Glutamatergic neuron (in vitro differentiated cells): ENCODE measurements at places on chromosomes 6 and 20. TPM values are rescaled to one million over a fixed set of nuclear protein-coding genes. Genes with fewer than 3 reads are reported as not detected.

Gene TNFRSF6B
- total RNA-seq, result not detected

Gene STMND1
- total RNA-seq, result not detected

Gene IL20RA
- total RNA-seq, result not detected

Gene ESR1
- total RNA-seq, result not detected

DNA sequence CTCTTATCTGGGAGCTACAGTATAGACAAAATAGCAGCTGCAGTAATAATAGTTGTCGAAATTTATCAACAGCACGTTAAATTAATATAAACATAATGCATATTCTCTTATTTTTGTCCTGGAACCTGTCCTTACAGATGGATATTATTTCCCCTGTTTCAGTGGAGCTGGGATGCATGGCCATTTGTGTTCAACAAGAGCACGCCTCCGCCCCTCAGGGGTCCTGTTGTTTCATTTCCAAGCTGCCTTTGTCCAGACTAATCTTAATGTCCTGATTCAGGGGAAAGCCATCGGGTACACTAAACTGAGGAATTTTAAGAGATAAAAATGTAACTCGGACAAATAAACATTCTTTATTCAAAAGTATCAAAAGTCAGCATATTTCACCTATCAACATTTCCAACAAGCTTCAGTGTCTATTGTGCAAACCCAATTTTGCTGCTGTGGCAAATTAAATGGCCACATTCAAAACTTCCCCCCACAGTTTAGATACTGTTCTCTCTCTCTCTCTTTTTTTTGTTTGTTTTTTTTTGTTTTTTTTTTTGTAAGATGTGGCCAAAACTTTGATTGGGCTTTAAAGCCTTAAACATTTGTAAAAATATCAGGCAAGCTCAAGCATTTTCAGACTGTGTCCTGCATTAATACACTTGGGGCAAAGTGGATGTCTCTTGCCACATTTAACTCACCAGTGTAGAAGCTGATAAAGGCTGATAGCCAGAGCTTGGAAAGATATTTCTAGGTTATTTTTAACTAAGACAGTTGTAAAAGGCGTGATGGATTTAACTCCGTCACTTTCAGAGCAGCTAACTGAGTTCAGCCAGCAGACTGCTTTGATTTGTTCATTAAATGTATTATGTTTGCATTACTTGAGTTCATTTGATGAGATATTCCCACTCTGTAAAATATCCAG lies 112.5 kb upstream of the QKI start:
- H3K4me3 ChIP-seq, result no peak overlapping the region
- no peaks in the 10 kb centered on the region for H3K27me3 ChIP-seq
- no peaks in the 10 kb centered on the region for H3K36me3 ChIP-seq
- H3K4me1 ChIP-seq, result no peaks in the 10 kb centered on the region
- H3K27ac ChIP-seq, result no peak overlapping the region

- DNase-seq, result no peak
- no peaks in the 10 kb centered on the region for H3K27me3 ChIP-seq
- no peak overlapping the region for H3K4me3 ChIP-seq
- no peaks in the 10 kb centered on the region for H3K36me3 ChIP-seq
Observed at GRCh38 chr6:156351346-156351966, 425.7 kb upstream of the ARID1B start.

DNA sequence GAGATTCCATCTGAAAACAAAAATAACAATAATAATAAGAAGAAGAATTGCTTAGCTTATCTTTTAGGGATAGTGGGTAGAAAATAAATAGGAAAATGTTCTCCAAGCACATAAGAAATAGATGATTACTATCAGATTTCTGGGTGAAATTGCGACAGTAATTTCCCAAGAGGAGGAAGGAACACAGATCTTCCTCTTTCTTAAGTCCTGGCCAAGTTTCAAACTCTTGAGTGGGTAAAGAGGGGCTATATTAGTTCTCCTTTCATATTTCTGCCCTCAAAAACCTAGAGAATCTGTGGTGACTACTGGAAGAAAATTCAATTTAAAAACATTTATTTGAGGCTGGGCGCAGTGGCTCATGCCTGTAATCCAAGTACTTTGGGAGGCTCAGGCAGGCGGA lies 63.7 kb downstream of the PHACTR2 start:
- no peak overlapping the region for H3K4me3 ChIP-seq
- no peak overlapping the region for H3K27ac ChIP-seq
- peaks cover 20% of the 10 kb centered on the region for H3K4me1 ChIP-seq
- H3K27me3 ChIP-seq, result peaks cover 4% of the 10 kb centered on the region

DNA sequence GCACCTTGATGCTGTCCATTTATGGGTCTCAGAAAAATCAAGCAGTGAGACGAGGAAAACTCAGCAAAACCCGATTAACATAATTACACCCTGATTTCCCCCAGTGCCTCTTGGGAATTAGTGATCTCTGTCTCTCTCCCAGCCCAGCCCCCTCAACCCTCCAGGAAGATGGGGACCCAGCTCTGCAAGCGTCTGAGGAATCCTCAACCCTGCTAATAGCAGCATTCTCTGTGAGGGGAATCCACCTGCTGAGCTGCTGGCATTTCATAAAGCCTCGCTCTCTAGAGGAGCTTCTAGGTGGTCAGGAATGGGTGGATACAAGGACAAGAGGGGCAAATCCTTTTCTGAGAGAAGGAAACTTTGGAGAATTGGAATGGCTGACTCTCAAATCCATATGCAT lies 13.9 kb downstream of the NR2E1 start:
- H3K4me1 ChIP-seq, result peaks cover 5% of the 10 kb centered on the region
- no peaks in the 10 kb centered on the region for H3K36me3 ChIP-seq
- H3K4me3 ChIP-seq, result no peak overlapping the region

- no peak overlapping the region for H3K4me3 ChIP-seq
- no peak overlapping the region for H3K27ac ChIP-seq
- peaks cover 3% of the 10 kb centered on the region for H3K27me3 ChIP-seq
- no peaks in the 10 kb centered on the region for H3K36me3 ChIP-seq
- no peak for DNase-seq
Observed at GRCh38 chr6:45727228-45727627, 288.4 kb downstream of the CLIC5 start.

DNA sequence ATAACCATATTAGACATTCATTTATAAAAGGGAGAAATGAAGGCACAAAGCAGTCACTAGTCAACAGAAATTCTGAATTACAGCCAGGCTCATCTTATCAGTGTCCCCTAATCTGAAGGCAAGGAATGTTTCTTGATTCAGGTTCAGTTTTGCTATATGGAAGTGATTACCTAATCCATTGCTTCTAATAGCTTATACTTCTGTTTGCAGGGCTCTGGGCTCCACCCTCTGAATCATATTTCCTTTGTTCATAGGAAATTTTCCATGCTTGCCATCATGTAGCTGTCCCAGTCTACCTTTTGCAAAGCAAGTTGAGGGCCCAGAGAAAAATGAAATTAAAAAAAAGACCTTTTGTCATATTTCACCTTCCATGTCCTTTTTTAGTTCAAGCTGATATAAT lies 96.0 kb downstream of the LCA5 start:
- no peak overlapping the region for H3K4me3 ChIP-seq
- no peaks in the 10 kb centered on the region for H3K27me3 ChIP-seq
- no peaks in the 10 kb centered on the region for H3K4me1 ChIP-seq
- no peak overlapping the region for H3K27ac ChIP-seq

DNA sequence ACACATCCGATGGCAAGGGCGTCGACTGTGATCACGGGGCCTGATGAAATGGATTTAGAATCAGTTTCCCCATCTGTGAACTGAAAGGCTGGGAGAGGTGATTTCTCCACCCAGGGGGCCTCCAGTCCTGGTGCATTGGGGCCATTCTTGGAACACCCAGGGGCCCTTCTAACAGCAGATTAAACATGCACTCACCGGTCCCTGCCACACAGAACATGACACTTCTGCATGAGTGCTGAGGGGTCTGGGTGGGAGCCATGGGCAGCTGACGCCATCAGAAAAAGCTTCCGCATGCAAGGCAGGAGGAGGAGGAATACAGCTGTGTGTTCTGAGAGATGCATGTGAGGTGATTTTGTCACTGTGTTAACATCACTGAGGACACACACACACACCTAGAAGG lies 26.8 kb downstream of the DLL1 start:
- peaks cover 24% of the 10 kb centered on the region for H3K4me1 ChIP-seq
- H3K36me3 ChIP-seq, result no peaks in the 10 kb centered on the region
- no peak overlapping the region for H3K27ac ChIP-seq
- DNase-seq, result no peak
